ENCODE measurements at places on chromosomes 7 and 10.

DNA sequence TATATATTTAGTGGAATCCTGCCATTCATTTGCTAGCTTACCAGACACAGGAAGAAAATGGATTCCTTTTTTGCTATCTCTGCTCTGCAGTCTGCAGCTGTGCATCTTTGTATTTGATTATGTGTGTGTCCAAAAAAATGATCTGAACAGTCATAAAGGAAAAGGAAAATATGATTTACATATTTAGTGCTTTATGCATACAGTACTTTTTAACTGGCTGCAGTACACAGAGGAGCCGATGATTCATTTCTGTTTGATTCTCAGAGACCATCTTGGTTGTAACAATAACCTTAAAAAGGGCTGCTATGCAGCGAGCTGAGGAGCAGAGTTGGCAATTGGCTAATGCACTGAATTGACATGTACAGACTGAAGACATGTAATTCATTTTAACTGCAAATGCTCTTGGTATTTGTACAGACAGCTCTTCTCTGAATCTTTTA lies 151.3 kb upstream of the FZD1 start:
- no peak for DNase-seq

DNA sequence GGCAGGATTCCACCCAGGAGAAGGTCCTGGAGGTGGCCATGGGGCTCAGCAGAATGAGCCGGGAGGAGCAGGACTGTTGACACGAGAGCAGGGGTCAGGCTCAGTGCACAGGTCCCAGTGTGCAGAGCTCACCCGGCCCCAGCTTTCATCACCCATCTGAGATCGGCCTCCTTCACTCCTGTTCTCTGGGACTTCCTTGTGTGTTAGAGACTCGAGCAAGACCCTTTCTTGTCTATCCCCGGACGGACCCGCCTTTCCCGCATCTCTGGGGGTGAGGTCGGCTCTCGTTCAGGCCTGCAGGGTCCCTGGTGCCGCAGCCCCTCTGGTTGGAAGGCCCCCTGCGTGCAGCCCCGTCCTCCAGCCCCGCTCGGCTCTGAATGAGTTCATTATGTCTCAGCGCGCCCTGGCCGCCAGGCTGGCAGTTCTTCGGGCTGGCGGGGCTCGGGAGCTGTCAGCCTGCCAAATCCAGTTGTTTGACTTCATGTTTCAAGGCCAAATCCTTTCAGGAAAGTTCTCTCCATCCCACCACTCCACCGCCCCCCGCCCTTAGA lies 127.9 kb downstream of the LHPP start:
- DNase-seq: no peak

DNA sequence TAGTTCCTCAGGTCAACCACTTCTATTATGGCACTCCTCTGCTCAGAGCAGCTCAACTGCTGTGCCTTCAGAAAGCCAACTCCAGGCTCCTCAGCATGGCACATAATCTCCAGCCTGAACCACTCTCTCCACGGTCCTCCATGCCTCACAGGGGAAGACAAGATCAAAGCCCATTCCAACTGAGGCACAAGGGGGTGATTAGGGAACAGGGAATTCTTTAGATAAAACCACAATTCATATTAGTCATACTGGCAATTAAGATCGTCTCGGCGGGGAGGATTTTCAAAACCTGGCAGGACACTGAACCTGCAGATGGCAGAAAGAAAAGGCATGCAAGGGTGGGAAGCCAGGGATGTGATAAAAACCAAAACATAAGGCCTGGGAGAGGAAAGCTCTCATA lies 361.6 kb downstream of the FGFR2 start:
- no peak for DNase-seq

GRCh38 chr7:41925946-41926345 lies 223.1 kb upstream of the INHBA start:
- no peak for DNase-seq

- no peak for DNase-seq
Observed at GRCh38 chr7:109873296-109873695, 1217.6 kb upstream of the LRRN3 start.

GRCh38 chr7:101803203-101804087 lies 14.0 kb upstream of the CUX1 start:
- DNase-seq: no peak

DNA sequence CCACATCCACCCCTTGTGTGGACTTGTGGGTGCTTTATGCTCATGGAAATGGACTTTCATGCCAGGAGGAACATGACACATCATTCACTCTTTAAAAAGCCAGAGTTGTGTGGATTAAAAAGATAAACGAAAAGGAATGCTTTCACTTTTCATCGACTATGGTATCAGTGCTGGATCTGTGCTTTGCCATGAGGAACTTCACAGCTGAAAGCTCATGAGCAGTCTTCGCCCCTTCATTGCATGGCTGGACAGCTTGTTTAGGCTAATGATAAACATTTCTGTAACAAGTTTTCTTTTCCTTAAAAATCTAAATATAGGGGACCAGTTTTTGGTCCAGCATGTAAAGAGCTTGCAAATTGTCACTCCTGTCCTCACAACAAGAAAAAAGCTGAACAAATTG lies 173.6 kb upstream of the NPS start:
- no peak for DNase-seq
